ENCODE measurements at places on chromosomes 5 and 9.

DNA sequence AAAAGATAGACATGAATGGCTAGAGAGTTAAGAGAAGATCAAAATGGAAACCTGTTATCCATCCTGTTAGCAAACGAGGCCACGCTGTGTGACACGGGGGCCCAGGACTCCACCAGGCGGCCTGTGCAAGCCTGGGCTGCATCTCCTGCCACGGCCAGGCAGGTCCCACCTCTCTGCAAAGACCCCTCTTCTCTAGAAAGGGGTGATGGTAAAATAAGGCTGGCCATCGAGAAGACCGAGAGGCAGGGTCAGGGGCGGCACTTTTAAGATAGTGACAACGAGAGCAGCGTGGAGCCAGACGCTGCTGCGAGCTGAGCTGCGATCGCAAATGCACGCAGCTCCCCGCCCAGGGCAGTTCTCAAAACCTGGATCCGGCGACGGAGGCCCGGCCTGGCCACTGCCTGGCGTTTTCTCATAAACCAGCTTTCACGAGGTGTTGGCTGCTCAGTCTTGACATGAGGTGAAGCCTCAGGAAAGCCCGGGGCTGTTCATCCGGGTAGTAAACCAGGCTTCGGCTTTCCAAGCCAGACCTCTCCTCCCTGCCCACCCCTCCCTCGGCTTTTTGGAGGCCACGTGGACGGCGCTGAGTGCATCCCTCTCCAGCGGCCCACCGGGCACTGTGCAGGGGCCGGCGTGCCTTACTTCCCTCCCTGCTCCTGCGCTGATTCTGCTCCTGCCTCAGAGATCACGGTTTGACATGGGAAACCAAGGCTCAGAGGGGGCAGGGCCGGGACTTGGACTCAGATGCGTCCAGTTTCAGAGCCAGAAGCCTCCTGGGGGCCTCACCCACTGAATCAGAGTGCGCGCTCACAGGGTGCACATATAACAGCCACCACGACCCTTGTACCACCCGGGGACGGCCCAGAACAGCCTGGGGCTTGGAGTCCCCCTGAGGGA lies 151.6 kb upstream of the PHYKPL start:
- DNase-seq, result no peak

GRCh38 chr5:66824476-66824875 lies 228.3 kb downstream of the MAST4 start:
- no peak for DNase-seq

- no peak for DNase-seq
Measured at GRCh38 chr5:113378514-113378913, 56.3 kb downstream of the TSSK1B start.

DNA sequence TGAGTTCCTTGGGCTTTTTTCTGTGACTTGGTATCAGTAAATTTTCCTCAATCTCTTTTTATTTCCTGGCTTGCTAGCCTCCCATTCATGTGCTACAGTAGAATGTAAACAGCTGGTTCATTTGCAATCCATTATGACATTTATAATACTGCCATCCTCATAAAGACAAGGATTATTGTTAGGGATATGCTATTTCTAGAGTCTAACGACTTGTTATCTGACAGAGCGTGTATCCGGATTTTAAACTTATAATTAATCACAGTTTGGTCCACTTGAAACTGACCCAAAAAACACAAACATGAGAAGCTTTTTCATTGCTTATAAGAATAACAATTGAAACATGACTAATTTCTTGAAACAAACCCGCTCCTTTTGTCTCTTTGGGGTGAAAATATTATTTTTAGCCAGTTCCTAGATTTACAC lies 585.8 kb downstream of the TLE4 start:
- DNase-seq, result peak; percentile 18

- no peak for DNase-seq
Measured at GRCh38 chr5:152711801-152712388, 306.8 kb upstream of the NMUR2 start.

DNA sequence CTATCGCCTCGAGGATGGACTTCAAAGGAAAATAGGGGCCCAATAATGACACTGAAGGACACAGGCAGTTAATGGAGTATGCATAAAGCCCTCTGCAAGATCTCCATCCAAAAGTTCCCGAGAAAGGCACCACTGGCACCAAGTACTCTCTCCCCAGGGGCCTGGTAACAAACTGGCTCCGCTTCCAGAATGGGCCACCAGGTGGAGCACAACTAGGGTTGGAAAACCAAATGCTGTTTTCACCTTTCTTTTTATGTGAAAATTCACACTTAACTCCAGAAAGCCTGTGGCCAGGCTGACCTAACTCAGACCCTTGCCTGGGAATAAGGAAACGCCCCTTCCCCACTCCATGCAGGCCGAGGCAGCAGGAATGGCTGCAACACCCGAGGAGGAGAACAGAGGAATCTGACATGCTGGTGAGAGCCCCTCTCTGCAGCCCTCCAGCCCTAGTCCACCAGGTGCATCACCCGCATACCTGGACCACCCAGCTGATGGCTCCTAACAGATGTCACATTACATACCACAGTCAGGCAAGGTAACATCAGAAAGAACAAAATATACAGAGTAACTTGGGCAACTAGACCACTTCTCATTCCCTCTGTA lies 42.8 kb downstream of the CAMSAP1 start:
- peak; percentile 40 for DNase-seq

DNA sequence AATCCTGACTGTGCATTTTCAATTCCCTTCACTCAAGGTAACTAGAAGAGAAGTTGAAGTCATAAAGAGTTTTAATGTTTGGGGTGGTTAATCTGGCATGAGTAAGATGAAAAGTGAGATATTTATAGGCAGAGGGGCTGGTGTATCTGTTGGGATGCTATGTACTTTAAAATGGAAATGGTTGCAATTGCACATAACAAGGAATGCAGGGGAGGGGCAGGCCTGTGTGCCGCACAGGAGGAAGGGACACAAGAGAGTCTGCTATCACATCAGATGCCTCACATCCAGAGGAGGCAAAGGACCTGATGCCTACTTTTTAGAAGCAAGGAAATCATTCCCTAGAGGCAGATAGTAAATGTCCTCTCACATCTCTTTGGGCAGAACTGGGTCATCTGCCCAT lies 55.5 kb upstream of the OSMR start:
- no peak for DNase-seq

GRCh38 chr5:109852371-109853155 lies 162.8 kb downstream of the MAN2A1 start:
- DNase-seq, result no peak

DNA sequence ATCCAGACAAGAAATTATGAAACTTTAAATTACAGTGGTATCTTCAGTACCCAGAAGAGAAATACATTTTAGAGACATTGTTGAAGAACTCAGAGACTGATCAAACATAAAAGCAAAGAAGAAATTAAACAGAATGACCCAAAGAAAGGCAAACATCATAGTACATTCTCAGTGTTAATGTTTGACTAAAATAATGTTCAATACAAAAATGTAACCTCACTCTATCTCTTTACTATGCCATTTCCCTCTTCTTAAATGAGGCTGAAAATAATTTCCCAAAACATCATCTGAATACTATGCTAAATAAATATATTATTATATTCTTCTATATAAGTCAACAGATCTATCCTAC lies 22.8 kb downstream of the TMEM161B start:
- DNase-seq, result no peak

GRCh38 chr5:88939300-88939699 lies 56.3 kb upstream of the MEF2C start:
- no peak for DNase-seq

DNA sequence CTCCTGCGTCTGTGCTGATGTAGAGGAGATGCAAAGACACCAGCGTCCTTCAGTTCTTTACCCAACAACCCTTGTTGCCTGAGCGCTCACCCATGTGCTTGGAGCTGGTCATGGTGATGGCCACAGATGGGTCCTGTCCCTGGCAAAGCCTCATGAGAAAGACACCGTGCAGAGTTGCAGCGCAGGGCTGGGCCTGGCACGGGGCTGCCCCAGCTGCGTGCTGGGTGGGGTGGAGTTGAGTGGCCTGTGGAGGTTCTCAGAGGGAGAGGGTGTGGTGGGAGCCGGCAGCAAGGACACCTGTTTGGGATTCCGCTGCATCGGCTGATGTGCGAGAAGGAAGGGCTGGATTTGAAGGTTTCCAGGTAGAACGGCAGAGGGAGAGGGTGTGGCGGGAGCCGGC lies 125.2 kb upstream of the CACNA1B start:
- no peak for DNase-seq

- DNase-seq, result no peak
Measured at GRCh38 chr5:103561685-103562452, 720 bp downstream of the NUDT12 start.

GRCh38 chr5:127567026-127567768 lies 49.8 kb downstream of the PRRC1 start:
- DNase-seq, result no peak

DNA sequence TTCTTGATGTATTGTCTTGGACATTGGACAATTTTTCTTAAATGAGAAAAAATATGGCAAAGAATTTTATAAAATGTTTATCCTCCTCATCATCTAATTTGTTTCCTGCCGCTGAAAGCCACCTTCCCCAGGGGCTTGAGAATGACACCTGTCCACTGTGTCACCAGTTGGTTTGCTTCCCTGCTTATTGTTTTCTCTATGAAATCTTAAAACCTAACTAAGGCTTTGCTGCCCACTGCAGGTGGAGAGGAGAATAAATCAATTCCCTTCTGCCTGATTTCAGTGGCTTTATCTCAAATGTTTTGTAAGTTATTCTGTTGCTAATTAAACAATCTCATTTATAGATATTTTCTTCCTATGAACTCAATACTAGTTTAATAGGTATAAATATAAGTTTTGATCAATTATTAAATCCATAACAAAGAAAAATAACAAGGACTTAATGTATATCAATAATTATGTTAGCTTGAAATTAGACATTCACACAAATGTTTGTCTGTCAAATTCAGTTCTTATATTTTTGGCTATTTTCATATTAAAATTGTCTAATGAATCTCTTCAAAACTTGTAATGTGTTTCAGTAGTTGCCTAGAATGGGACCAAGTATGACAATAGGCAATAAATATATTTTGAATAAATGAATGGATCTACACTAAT lies 822.5 kb downstream of the PTPRD start:
- DNase-seq, result peak; percentile 51

DNA sequence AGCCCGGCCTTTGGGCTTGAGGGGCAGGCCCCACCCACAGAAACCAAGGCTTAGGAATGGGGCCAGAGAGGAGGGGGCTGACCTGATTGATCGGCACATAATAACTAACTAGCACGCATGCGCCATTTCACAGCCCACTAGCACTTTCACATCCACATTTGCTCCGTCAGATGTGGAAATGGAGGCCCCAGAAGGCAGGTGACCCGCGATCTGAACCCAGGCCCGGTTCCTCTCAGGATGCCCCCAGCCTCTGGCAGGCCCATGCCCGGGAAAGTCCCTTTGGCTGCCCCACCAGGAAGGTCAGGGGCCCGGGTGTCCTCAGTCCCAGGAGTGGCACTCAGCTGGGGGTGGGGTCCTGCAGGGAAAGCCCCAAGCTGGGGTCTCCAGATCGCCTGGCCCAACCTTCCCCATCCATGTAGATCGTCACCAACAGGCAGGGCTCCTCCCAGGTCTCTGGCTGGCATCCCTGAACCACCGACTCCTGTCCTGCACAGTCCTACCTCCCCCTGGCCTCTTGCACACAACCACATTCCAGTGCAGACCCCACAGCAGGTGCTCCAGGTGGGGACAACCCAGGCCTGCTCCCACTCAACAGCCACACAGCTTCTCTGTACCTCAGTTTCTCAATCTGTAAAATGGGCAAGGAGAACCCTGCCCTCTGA lies 46.7 kb downstream of the VAV2 start:
- no peak for DNase-seq

GRCh38 chr5:7845557-7845956 lies 5.4 kb downstream of the CFAP90 start:
- no peak for DNase-seq

DNA sequence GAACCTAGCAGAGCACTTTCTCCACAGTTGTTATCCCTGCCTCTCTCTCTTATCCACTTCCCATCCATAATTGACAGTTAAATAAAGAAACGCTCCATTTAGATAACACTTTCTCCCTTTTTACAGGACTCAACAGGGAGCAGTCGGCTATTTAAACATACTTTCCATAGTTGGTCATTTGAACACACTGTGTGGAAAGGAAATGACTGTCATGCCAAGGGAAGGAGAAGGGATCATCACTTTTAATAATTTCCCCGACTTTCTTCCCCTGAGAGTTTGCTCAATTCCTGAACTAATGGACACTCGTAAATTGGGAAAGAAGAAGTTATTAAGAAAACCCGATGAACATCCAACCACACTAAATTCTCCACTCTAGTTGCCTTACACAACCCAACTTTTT lies 400.8 kb upstream of the PTGER4 start:
- no peak for DNase-seq

- DNase-seq, result no peak
Measured at GRCh38 chr9:112258106-112258505, 75.3 kb downstream of the PTBP3 start.

DNA sequence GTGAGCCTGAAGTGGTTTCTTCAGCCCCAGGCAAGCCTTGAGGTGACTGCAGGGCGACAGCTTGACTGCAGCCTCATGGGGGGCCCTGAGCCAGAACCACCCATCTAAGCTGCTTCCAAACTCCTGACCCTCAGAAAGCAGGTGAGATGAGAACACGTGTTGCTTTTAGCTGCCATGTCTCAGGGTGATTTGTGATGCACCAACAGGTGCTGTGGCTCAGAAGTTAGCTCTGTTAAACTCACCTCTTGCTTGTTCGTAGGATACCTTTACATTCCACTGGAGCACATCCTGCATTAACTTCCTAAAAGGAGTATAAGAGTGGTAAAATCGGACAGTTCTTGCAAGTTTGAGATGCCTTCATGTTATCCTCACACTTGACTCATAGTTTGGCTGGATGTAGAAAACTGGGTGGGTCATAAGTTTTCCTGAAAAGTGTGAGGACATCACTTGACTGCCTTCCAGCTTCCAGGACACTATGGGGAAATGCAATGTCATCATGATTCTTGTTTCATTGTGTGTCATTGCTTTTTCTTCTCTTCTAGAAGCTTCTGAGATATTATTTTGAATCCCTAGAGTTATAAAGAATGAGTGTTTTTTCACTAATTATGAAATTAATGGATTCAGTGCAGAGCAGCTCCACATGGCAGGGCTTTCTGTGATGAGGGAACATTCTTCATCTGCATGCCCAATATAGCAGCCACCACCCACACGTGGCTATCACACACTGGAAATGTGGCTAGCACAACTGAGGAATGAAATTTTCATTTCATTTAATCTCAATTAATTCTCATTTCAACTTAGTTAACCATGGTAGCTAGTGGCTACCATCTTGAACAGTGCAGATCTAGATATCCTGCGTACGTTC lies 92.3 kb downstream of the HSD17B3 start:
- no peak for DNase-seq

- peak; percentile 91 for DNase-seq
Measured at GRCh38 chr9:121557581-121558447, 58.2 kb upstream of the GGTA1 start.

GRCh38 chr5:3531320-3531986 lies 64.2 kb upstream of the IRX1 start:
- DNase-seq, result no peak

Measured in kidney capillary endothelial cell (primary cell).